ENCODE measurements at places on chromosomes 3 and 15.

DNA sequence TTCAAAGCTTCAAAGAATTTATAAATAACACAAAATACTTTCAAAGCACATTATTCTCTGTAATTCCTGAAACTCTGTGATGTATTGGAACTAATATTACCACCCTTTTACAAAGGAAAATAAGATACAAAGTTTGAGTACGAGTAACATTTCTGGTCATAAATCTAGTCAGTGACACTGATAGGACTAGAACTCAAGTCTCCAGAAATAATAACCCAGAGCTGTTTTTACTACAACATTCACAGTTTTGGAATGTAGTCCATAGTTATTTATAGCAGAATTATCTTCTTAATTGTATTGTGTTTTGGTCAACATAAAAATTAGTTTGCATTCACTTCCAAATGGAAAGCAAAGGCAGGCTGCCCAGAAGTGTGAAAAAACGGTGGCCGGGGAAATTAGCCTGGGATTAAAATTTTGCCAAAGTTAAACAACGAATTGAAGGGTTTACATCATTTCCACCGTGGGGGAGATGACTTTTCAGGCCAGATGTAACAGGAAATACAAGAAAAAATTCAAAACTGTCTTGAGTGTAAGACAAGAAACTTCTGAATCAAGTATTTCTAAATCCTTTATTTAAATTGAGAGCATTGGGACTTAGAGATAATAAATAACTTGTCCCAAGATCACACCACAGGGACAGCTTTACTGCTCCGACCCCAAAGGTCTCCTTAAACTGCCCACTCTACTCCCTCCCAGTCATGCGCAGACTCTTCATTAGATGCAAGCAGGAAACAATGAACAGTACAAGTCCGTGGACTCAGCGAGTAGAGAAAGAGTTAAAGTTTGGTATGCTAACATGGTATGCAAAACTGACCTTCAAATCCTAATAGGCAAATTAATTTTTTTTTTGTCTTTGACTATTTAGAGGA lies 74.3 kb upstream of the VGLL4 start:
- DNase-seq: no peak

GRCh38 chr15:39643727-39644126 lies 62.8 kb downstream of the THBS1 start:
- no peak for DNase-seq

DNA sequence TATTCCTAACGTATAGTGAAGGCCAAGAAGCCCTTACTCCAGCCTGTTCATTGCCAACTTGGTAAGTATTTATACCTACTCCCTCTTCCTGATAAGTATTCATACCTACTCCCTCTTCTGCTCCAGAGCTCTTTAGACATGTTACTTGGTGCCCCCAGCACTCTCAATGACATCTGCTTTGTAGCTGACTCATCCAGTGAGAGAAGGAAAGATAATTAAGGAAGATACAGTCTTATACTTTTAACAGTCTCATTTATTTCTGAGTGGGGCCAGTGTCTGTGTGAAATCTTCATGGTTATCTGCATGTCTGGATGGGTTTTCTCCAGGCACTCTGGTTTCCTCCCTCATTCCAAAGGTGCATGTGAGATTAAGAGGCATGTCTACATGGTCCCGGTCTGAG lies 698.7 kb downstream of the FHIT start:
- DNase-seq: no peak

DNA sequence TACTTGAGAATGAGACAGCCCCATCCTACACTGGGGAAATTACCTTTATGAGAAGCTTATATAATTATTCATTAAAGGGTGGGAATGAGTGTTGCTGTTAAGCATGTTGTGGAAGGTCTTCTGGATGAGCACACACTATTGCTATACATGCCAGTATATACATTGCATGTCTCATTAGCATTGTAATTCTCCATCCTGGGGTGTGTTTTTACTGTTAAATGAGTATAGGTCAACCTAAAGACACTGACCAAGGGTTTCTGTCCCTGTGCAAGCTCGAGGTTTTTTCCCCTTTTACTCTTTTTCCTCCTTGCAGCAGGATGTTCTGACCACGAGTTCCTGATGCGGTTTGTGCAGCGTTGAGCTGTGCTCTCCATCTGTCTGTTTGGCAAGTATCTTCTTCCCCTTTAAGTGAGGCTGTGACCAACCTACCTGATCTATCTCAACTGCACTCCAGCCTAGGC lies 7.2 kb upstream of the IVD start:
- DNase-seq: no peak

DNA sequence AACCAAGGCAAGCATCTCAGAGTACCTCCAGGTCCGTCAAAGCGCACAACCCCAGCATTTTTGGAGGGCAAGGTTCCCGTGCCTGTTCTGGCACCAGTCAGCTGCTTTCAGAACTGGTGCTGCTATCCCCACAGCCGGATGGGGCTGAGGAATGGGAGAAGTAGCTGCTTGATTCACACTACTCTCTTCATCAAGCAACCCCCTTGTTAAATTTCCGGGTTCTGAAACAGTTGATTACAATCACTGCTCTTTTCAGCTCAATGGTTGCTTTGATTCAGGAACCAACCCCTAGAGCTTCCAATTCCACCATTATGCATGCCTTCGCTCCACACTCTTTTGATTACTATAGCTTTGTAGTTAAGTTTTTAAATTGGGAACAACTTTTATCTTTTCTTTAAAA lies 12.3 kb upstream of the UBA7 start:
- DNase-seq: no peak

GRCh38 chr3:62529230-62529629 lies 155.9 kb upstream of the FEZF2 start:
- no peak for DNase-seq

GRCh38 chr15:65904301-65904700 lies 35.0 kb downstream of the RAB11A start:
- DNase-seq: no peak

GRCh38 chr3:12351145-12351544 lies 62.3 kb downstream of the PPARG start:
- DNase-seq: no peak

- DNase-seq: no peak
Observed at GRCh38 chr15:85109333-85109732, 127.7 kb downstream of the PDE8A start.
